Stimulated activated CD8-positive, alpha-beta memory T cell treated with anti-CD3 and anti-CD28 coated beads, Interleukin-15, amount 100 ng/mL, for 4 hours (primary cell): ENCODE measurements at places on chromosomes 1 and 21.

- no peak for DNase-seq
Measured at GRCh38 chr1:110163591-110163990, 13.3 kb downstream of the SLC6A17 start.

- DNase-seq = no peak
Measured at GRCh38 chr1:98870959-98871903, 133.4 kb downstream of the PLPPR5 start.

DNA sequence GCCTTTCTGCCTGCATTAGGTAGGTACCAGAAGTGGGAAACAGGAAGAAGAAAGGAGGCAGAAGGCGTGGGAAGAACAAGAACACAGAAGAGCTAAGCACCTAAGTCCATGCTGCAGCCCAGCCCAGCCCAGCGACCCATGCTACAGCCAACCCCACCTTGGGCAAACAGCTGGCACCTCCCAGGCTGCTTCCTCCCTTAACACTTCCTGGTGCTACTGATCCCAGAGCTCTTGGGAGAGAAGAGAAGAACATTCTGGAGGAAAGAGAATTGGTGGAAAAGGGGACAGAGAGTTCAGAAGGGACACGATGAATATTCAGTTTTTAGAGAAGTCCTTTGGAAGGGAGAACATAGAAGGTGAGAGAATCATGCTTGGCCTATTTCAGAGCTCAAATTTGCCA, 28.5 kb downstream of the PLEKHA6 start:
- DNase-seq = no peak

DNA sequence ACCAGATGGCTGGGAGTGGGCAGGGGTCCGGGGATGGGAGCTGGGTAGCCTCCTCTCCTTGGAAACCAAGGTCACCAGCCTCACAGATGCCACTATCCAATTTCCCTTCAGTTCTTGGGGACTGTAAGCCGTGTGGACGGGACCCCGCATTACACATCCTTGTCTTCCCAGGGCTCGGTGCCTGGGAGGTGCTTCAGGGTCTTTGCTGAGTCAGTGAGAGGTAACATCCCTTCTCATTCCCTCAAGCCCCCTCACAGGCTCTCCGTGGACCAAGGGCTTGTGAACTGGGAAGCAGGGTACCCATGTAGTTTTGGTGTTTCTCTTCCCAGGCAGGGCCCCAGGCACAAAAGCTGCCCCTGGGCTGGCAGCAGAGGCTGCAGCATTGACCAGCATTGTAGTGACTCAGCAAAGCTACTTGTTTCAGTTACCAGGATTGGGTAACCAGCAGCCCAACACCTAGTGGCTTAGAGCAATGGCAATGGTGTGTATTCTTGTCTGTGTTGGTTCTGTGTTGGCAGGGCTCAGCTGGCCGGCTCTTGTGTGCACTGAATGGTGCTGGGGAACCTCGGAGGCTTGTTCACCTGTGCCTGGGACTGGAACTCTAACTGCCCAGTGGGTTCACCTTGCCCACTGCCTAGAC, 24.6 kb upstream of the PCBP3 start:
- DNase-seq = no peak

DNA sequence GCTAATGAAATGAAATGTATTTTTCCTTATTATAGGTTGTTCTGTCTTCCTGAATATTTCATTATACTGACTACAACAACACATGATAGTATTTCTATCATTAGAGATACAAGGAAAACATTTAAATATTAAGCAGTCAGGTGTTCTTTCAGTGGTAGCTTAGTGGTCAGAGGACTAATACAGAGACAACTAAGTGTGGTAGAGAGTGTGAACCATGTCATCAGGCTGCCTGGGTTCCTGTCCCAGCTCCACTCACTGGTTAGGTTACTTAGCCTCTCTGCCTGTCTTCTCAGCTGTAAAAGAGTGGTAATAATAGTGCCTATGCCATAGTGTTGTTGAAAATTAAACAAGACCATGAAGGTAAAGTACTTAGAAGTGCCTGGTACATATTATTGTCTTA, 3.9 kb downstream of the UAP1 start:
- DNase-seq = no peak

DNA sequence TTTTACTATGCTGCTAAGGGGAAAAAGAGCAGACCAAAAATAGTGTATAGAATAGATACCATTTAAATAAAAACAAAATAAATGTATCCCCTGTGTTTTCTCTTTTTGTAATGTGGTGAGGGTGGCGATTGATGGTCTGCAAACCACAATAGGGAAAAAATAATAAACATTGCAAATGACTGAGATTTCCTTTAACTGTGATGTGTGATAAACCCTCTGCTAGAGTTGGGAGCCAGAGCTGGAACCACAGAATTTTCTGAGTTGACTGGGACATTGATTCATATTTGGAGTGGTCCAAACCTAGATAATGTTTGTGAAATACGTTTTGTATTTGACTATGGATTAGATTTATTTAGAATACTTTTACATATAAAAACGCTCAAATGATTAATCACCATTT, 70.6 kb upstream of the PTGFR start:
- DNase-seq = no peak

GRCh38 chr1:65231718-65232330, 77.5 kb upstream of the DNAJC6 start:
- DNase-seq = no peak

DNA sequence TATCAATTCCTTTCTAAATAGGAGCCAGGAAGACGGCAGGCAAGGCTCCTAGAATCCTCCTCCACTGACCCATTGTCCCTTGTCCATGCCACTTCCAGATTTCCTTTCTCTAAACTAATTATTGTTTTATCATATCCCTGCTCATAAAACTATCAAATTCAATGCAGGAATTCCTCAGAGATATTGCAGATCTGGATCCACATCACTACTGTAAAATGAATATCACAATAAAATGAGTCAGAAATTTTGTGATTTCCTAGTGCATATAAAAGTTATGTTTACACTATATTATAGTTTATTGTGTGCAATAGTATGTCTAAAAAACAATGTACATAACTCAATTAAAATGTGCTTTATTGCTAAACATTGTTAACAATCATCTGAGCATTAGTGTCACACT, 498.7 kb upstream of the NEGR1 start:
- DNase-seq = no peak

DNA sequence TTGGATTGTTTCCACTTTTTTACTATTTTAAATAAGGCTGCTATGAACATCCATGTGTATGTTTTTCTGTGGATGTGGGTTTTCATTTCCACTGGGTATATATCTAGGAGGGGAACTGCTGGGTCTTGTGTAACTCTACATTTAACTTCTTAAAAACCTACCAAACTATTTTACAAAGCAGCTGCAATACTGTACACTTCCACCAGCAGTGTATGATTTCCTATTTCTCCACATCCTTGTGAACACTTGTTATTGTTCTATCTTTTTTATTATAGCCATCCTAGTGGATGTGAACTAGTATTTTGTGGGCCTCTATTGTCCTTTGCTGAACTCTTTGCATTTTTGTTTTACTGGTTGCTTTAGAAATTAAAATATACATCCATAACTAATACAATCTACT, 33.4 kb downstream of the DIPK1A start:
- no peak for DNase-seq

DNA sequence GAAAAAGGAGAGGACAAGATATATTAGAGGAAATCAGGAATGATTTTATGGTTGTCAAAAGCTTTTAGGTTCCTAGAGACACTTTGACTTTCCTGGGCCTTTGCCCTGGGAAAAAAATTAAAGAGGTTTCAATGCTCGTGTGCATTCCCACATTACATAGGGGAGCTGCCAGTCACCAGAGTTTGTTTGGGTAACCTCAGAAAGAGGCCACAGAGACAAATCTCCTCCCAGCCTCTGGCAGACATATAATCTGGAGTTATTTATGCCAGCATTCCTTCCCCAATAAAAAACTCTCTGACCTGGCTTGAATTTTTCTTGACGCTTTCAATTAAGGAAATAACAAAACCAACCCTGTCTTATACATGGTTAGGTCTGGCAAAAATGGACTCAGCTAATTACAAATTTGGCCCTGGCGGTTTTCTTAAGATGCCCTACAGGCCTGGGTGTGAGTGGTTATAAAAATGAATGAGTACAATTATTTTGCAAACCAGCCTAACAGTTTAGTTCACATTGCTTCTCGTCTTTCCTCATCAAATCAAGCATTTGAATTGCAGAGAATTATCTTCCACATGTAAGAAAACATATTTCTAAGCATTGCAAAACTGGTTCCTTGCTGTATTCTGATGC, 63.7 kb downstream of the WLS start:
- no peak for DNase-seq

DNA sequence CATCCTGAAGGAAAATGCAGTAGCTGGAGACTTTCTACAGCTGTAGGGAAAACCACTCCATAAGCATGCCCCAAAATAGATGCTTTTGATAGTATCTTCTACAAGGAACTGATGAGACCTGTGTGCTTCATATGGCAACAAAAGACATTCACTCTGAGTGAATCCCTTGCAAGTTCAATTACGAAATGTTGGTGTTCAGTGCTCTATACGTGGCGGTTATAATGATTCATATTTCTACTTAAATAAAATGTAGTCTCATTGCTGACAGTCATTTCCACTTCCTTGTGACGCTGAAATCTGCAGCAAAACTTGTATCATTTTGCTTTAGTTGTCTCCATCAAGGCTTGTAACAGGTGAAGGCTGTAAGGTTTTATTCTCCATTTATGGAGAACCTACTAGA, 20.6 kb downstream of the TOR1AIP2 start:
- DNase-seq = no peak

DNA sequence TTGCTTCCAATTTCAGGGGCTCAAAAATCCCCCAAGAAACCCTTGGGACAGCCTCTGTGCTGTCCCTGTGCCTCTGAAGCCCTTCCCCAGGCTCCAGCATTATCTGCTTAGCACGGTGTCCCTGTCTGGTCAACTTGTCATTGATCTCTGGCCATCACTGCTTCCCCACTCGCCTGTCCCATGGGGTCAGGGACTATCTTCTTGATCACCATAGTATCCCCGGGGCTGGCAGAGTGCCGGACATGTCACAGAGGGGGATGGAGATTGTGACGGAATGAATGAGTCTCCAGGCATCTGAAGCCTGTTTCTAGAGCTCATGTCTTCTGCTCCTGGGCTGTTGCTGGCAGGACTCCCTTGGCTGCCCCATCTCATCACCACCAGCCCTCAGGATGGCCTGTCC, 99.4 kb upstream of the VAMP3 start:
- no peak for DNase-seq

GRCh38 chr21:16837721-16838120, 675.1 kb upstream of the CXADR start:
- no peak for DNase-seq

DNA sequence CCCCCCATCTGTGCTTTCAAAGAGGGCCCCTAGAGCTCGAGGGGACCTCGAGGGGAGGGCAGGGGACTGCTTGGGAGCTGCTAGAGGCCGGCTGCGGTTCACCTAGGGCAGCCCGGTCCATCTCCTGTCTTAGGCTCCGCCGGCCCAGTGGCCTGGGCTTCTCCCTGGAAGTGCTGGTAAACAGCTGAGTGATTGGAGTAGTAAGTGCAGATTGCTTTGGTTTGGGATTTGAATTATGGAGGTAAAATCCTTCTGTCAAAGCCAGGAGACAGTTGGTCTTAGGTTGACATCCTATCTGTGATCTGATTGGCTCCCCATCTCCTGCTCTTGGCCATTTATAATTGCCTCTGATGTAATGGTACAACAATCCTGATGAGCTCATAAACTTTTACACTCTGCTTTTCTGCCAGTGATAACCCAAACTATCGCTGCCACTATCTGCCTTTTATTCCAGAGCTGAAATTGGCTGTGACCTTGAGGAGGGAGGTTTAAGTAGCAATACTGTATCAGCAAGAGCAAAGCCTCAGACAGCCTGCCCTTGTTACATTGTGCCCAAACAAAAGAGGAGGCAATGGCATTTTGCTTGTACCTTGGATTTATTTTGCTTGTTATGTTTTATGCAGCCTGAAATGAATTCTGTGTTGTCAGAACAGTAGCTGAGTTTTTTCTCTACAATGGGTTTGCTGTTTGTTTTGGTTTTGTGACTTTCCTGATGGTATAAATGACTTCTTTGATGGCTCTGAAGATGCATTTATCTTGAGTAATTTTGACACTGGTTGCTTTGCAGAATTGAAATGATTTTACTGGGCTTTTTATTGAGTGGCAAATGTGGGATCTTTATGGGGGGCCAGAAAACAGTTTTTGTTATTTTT, 2.4 kb downstream of the ARID1A start:
- no peak for DNase-seq

GRCh38 chr1:92822879-92823278, 9.0 kb upstream of the RPL5 start:
- DNase-seq = no peak

- no peak for DNase-seq
Measured at GRCh38 chr1:168498159-168498631, 45.6 kb downstream of the XCL2 start.

- no peak for DNase-seq
Measured at GRCh38 chr1:29502911-29503840, 266.9 kb downstream of the PTPRU start.

GRCh38 chr1:4655674-4656532, 1.5 kb downstream of the AJAP1 start:
- no peak for DNase-seq

GRCh38 chr1:230231774-230232145, 164.7 kb downstream of the GALNT2 start:
- no peak for DNase-seq

- no peak for DNase-seq
Measured at GRCh38 chr1:91679446-91679845, 178.8 kb downstream of the CDC7 start.

DNA sequence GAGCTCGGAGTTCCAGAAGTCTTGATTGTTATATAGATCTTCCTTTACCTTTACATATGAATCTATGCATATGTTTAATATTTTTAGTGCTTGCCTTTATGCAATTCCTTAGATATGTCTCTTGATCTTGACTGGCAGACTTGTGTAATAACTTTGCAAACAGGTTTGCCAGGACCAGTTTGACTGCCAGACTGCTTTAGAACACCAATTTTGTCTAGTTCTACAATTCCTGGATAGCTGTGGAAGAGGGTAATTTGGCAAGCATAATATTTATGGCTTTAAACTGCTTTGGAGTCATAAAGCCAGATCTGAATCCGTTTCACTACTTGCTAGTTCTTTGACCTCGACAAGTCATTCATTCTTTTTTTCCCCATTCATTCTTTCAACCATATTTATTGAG, 250.0 kb downstream of the FAF1 start:
- no peak for DNase-seq

DNA sequence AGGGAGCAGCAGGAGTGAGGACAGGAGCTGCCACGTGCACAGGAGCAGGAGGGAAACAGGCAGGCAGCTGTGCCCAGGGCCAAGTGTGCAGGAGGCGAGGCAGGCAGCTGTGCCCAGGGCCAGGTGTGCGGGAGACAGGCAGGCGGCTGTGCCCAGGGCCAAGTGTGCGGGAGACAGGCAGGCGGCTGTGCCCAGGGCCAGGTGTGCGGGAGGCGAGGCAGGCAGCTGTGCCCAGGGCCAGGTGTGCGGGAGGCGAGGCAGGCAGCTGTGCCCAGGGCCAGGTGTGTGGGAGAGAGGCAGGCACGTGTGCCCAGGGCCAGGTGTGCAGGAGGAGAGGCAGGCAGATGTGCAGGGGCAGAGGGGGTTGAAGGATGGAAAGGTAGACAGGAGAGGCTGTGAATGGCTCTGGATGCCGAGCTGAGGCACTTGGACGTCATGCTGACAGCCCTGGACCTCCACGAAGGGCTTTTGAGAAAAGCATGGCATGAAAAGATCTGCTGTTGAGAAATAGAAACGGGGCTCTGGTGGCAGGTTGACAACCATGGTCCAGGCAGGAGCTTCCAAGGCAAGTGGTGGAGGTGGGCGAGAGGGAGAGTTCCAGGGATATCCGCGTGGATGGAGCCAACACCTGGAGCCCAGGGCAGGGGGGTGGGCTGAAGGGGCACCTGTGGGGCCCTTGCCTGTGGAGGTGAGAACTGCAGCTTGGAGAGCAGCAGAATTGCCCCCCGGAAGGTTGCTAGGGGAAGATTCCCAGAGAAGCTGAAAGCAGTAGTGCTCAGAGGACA, 19.1 kb upstream of the NPHP4 start:
- no peak for DNase-seq

- no peak for DNase-seq
Measured at GRCh38 chr21:23817337-23817736, 1789.9 kb downstream of the MRPL39 start.
